ENCODE measurements at places on chromosomes 6 and 20.
A peak's percentile ranks its signal among the peaks of the same experiment; 100 is the strongest.

GRCh38 chr20:23148731-23149570 lies 62.8 kb upstream of the CD93 start:
- peak; percentile 42 for DNase-seq
- H3K4me1 ChIP-seq, result no peaks in the 10 kb centered on the region
- no peaks in the 10 kb centered on the region for H3K27me3 ChIP-seq
- no peak overlapping the region for H3K4me3 ChIP-seq
- no peaks in the 10 kb centered on the region for H3K36me3 ChIP-seq

DNA sequence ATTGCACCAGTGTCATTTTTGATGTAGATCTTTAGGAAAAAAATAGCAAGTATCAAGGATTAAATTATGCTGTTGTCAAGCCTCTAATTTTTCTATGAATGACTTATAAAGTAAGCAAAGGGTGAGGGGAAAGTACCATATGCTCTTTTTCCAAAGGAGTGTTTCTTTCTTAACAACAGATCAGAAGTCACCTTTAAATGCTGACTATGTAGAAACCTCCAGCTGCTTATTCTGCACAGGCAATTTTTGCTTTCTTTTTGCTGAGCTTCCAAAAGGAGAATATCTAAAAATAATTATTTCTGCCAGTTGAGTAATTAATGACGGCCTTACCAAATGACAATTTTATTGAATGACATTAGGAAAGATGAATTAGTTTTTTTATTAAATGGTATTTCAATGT lies 390.6 kb upstream of the MANEA start:
- DNase-seq, result no peak
- no peak overlapping the region for H3K27ac ChIP-seq
- H3K4me1 ChIP-seq, result no peaks in the 10 kb centered on the region
- H3K27me3 ChIP-seq, result no peaks in the 10 kb centered on the region

- H3K4me1 ChIP-seq, result no peaks in the 10 kb centered on the region
- no peaks in the 10 kb centered on the region for H3K36me3 ChIP-seq
- DNase-seq, result peak; percentile 83
- peak overlapping the region; percentile 54 for H3K27ac ChIP-seq
- no peaks in the 10 kb centered on the region for H3K27me3 ChIP-seq
Observed at GRCh38 chr6:138593124-138593877, 94.0 kb upstream of the NHSL1 start.

DNA sequence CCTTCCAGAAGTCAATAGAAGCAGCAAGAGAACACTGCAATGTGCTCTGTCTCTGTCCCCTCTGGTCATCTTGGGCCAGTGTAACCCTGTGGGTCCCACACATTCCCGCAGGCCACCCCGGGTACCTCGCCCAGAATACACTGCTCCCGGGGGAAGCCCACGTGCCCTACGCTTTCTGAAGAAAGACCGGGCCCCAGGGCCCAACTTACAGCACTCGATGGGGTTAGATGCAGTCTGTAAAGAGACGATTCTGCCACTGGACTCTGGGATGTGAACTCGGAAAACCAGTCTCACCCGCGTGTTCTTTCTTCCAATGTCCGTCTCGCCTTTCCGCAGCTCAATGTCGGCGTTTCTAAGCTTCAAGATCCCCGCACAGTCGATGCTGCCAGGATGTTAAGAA lies 68.7 kb downstream of the NFATC2 start:
- H3K4me3 ChIP-seq, result no peak overlapping the region
- no peaks in the 10 kb centered on the region for H3K4me1 ChIP-seq
- DNase-seq, result no peak
- H3K27ac ChIP-seq, result no peak overlapping the region
- no peaks in the 10 kb centered on the region for H3K27me3 ChIP-seq
- H3K36me3 ChIP-seq, result peaks cover 13% of the 10 kb centered on the region

GRCh38 chr6:1553562-1554083 lies 56.1 kb upstream of the FOXC1 start:
- DNase-seq, result no peak
- no peaks in the 10 kb centered on the region for H3K27me3 ChIP-seq
- no peaks in the 10 kb centered on the region for H3K36me3 ChIP-seq
- no peak overlapping the region for H3K27ac ChIP-seq
- no peaks in the 10 kb centered on the region for H3K4me1 ChIP-seq

GRCh38 chr6:67666177-67666964 lies 968.7 kb upstream of the ADGRB3 start:
- no peak overlapping the region for H3K4me3 ChIP-seq
- no peaks in the 10 kb centered on the region for H3K36me3 ChIP-seq
- no peak overlapping the region for H3K27ac ChIP-seq
- no peak for DNase-seq

DNA sequence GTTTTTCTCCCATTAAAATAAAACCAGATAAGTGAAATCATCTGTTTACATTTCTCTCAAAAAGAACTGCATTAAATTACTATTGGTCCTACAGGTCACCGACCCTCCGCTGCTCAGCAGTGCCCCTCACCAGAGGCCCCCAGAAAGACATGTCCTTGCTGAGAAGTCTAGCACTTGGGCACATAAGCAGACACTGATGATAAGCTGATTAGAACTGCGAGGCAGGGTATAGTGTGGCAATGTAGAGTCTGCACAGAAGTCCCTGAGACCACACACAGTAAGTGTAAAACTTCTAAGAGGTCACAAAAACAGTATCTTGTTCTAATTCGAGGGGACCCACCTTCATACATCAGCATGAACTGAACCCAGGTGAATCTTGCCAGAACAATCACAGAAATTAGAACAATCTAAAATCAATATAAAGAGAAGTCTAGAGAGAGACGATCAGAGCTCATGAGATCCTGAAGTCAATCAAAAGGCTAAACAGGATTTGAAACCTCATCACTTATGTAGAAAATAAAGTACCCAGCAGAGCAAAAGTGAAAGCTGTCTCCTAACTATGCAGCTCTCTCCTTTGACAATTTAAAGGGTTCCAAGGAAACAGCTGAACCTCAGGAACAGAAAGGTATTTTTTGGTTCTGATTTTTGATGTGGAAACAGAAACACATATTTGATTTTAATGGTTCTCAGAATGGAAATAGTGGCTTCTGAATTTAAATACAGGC lies 182.9 kb downstream of the PTPRT start:
- no peak overlapping the region for H3K4me3 ChIP-seq
- no peaks in the 10 kb centered on the region for H3K4me1 ChIP-seq
- H3K27ac ChIP-seq, result no peak overlapping the region
- no peak for DNase-seq
- H3K36me3 ChIP-seq, result no peaks in the 10 kb centered on the region

DNA sequence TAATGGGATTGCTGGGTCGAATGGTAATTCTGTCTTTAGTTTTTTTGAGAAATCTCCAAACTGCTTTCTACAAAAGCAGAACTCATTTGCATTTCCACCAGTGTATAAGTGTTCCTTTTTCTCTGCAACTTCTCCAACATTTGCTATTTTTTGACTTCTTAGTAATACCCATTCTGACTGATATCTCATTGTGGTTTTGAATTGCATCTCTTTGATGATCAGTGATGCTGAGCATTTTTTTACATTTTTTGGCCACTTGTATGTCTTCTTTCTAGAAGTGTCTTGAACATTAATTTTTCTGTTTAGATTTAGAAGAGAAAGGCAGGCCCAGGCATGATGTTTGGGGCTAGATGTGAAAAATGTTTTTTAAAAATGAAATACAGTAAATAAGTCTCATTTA lies 553.1 kb upstream of the MAN1A1 start:
- H3K27me3 ChIP-seq, result no peaks in the 10 kb centered on the region
- H3K4me3 ChIP-seq, result no peak overlapping the region
- no peaks in the 10 kb centered on the region for H3K36me3 ChIP-seq
- no peaks in the 10 kb centered on the region for H3K4me1 ChIP-seq
- no peak for DNase-seq
- no peak overlapping the region for H3K27ac ChIP-seq

All from right atrium auricular region (tissue), 2 donors.